ENCODE measurements at places on chromosomes 2 and 18.

GRCh38 chr18:75830828-75831227, 403.3 kb upstream of the SMIM21 start:
- no peak for DNase-seq

- no peak for DNase-seq
Measured at GRCh38 chr2:121348128-121348740, 63.2 kb upstream of the TFCP2L1 start.

DNA sequence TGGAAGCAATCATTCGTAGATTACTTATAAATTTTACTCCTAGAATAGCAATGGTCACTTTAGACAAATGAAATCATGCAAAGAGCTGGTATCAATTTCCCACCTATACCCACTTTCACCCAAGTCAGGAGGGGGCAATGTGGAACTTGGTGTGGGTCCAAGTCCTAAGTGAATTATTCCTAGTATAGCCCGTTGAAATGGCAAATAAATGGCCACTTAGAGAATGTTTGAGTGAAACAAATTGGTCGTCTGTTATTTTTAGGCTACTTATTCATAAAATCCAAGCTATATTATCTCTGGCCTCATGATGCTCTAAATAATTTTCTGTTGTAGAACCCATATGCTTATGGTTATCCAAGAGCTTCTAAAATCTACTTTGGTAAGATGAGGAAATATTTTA, 98.1 kb downstream of the MYO3B start:
- DNase-seq = no peak

GRCh38 chr18:74731097-74731496, 133.4 kb downstream of the ZNF407 start:
- no peak for DNase-seq

DNA sequence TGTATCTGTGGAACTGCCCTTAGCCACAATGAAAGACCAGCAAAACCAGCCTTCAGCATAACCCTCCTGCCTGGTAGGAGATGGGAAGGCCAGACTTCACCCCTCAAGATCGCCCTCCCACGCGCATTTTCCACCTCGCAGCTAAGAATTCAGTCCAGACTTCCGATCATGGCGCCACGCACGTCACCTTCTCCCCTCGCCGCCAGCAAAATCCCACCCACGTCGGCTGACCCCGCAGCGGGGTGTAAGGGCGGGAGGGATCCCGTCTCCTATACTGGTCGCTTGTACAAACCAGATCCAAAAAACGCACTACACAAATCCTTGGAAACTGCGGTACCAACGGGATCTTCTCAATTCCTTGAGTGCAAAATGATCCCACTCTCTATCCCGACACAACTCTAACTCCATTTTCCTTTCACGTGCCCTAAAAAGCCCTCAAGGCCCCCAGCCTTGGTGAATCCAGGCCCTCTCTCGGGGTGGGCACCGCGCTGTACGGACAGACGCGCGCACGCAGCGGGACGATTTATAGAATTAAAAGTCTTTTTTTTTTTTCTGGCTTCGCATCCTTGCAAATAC, 1.0 kb upstream of the BMPR2 start:
- peak; percentile 32 for DNase-seq

- no peak for DNase-seq
Measured at GRCh38 chr2:78541451-78542267, 483.8 kb upstream of the REG3G start.

- DNase-seq = no peak
Measured at GRCh38 chr18:62720766-62721613, 5.6 kb downstream of the PHLPP1 start.

GRCh38 chr2:29115797-29116781, 874 bp downstream of the CLIP4 start:
- peak; percentile 85 for DNase-seq

Measured in CD4-positive, alpha-beta T cell treated with Interleukin-17A for 1 hour (primary cell).